ENCODE measurements at places on chromosomes 5 and 9. TPM values are rescaled to one million over a fixed set of nuclear protein-coding genes. Genes with fewer than 3 reads are reported as not detected.
A peak's percentile ranks its signal among the peaks of the same experiment; 100 is the strongest.

GRCh38 chr5:178114325-178115135 is 1.2 kb downstream of the N4BP3 start:
- peak; percentile 34 for DNase-seq

DNA sequence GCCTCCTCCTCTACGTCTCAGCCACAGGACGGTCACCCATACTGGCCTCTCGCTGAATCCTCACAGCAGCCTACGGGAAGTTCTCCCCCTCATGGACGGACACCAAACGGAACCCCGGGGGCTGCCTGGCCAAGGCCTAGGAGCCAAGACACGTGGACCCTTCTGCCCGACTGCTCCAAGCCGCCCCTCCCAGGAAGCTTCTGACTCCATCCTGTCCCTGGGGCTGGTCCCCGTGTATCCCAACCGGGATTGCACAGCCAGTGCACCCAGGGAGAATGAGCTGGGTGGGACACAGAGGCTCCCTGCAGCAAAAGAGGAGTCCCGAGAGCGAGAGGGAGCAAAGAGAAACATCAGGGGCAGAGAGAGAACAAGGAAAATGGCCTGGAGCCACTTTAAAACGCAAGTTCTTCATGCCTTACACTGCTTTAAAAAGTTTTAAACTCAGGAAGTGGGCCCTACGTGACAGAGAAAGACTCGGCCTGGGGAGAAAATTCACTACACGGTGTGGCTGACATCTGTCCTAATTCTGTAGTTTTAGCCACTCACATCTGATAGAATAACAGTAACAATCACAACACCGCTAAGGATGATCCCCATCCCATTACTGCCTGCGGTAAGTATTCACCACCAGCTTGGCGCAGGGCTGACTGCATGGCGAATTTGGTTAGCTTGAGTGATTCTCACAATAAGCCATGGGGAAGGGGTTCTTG is 3.0 kb downstream of the FAM78A start:
- DNase-seq = no peak

DNA sequence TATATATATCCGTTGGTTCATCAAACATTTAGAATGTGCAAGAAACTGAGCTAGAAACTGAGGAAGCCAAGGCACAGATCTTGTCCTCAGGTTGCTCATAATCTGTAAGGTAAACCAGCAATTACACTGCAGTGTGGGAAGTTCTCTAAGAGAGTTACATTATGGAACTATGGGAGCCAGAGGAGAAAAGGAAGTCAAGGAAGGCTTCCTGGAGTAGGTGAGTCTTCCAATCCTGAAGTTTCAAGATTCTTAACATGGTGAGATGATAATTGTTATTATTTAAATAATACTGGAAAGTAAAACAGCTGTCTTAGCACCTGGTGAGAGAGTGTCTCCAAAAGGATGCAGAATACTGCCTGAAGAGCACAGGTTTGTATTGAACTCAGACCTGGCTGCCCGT is 44.2 kb downstream of the PDE6A start:
- no peak for DNase-seq

GRCh38 chr9:96874201-96874785 is 20.0 kb upstream of the ZNF782 start:
- no peak for DNase-seq

DNA sequence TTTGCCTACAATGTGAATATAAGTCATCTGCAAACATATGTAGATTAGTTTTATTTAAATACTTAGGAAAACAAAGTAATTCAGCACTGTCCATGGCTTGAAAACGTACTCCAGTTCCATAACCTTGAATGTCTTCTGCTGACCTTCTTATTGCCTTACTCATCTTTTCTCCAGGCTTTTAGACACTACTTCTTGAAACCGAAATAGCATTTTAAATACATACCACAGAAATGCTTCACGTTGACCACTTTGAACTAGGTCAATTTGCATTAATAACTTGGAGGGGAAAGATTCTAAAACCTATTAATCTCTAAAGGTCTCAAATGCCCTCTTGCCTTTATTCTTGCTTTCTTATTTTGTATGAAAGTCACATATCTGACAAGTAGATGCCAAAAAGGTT is 995.4 kb upstream of the ACO1 start:
- DNase-seq = no peak

DNA sequence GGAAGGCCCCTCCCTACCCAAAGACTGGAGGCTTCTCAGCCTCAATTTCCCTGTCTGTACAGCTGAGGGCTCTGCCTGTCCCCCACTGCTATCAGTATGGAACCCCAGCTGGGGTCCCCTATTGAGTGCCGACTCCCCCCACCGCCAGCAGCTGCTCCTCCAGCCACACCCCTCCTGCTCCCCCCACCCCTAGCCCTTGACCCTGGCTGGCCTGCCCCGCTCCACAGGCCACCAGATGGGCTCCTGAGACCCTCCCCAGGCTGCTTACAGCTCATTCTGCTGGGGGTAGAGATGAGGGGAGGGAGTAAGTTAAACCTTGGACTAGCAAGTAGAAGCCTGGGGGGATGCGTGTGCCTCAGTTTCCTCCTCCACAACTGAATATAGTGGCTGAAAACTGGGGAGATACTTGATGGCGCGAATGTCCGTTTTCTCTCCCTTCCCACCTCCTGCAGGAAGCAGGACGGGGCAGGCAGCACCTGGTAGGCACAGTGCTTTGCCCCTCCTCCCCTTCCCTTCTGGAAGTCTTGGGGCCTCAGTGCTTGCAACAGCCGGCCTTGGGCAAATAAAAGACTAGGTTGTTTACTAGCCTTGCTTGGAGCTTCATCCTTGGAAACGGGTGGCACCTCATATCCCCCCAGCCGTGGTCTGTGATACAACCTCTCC is 19.1 kb downstream of the URM1 start:
- no peak for DNase-seq

- DNase-seq = peak; percentile 94
These were observed 51.8 kb downstream of the WDR36 start for GRCh38 chr5:111143910-111144309.

DNA sequence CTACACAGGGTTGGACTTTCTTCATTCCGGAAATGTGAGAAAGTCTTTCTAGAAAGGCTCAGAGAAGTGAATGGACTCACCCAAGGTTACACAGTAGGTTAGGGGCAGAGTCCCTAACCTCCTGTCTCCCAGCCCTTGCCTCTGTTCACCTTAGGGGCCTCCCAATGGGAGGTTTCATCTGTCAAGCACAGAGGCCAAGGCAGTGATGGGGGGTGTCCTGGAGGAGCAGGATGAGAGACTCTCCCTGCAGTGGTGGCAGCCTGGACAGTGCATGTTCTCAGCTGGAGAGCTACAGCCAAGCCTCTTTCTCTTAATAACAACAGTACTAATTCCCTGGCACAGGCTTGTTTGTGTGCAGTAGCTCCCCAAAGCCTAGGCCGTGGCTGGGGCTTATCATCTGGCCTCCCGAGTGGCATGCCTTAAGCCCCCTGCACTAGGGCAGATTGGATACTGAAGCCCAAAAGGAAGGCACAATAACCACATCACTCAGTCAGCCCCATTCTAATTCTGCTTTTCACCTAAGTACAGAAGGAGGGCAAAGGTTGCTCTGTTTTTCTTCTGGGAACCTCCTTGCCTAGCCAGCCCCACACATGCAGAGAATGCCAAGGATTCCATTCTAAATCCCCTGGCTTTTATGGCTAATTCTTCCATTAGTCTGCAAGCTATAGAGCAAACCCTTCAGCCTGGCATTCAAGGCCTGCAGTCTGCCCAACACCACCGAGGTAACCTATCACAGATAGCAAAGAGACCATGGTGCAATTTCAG is 50.2 kb upstream of the XPA start:
- peak; percentile 31 for DNase-seq

- peak; percentile 61 for DNase-seq
These were observed 35.1 kb downstream of the B4GALT1 start for GRCh38 chr9:33131790-33132772.

DNA sequence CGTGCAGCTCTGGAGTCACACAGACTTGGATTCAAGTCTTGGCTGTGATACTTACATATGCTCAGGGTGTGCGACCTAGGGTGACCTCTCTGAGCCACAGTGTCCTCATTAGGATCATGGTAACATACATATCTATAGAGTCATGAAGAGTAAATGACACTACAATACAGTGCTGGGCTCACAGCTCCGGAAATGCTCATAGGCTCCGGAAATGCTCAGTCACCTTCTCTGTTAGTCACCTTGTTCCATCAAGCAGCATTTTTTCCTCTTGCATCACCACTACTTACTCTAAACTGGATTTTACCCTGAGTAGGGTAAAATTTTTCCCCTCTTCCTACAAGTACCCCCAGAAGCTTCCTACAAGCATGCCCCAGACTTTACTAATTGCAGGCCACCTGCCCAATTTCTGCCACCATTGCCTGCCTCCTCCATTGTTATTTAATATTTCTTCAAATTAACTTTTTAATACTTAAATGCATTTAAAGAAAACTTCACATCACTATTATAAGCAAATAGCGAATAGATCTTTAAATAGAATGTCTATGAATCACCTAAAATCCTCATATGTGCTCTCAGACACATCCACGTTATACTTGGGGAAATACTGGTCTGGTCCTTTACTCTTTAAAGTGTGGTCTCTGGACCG is 147.6 kb upstream of the SPRY4 start:
- DNase-seq = peak; percentile 89

- no peak for DNase-seq
These were observed 669 bp upstream of the AMBP start for GRCh38 chr9:114078781-114079156.

DNA sequence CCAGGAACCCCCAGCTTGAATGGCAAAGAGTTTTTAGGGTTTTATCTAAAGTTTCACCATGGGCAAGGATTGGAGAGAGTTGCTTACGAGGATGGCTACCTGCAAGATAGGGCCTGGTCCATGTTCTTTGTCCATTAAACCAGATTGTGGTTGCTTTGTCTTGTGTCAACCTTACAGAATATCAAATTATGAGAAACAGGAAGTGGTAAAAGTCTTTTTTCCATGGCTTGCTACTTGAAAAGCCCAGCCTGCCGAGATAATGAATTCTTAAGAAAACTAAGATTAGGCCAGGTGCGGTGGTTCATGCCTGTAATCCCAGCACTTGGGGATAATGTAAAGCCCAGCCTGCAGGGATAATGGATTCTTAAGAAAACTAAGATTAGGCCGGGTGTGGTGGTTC is 24.4 kb downstream of the ZNF474 start:
- no peak for DNase-seq

DNA sequence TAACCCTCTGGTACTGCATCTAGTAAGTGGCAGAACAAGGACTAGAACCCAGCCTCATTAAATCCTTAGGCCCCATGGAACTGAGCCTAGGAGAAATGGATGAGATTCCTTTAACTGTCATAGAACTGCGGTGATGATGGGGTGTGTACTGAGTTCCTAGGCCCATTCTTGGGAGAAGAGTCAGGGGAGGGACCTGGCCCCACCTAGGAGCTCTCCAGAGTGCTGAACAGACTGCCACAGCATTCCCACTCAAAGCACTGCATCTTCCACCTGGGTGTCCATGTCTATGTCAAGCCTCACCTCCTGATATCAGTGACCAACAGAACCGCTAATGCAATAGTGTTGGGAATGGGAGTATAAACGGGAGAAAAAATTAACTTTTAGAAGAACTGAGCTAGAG is 36.6 kb downstream of the TTLL11 start:
- DNase-seq = no peak

DNA sequence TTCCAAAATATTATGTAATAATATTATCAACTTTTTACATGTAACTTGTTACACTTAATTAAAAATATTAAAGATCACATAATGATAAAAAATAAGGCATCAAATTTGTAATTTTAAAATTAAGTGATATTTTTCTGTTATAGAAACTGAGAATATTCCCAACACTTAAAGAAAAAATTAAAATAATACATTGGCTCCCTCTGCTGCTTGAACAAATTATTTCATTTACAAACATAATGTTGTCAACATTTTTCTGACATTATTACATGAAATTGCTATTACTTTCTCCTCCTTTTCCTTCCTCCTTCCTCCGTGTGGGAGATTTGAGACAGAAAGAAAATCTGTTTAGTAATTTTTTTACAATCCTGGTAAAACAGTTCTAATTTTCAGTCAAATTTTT is 42.3 kb downstream of the RNF180 start:
- no peak for DNase-seq

GRCh38 chr5:5523066-5523505 is 100.6 kb downstream of the ICE1 start:
- DNase-seq = no peak

The MED27 gene
- 22.0 TPM for total RNA-seq

The INSL6 gene
- not detected for total RNA-seq

The CNTNAP3B gene
- 12.2 TPM for total RNA-seq

The CAMK4 gene
- 0.02 TPM for total RNA-seq

The IL13 gene
- not detected for total RNA-seq

The PCDHGA2 gene
- total RNA-seq = not detected

The NME5 gene
- not detected for total RNA-seq

The IFNB1 gene
- 0.81 TPM for total RNA-seq

The ADGRD2 gene
- total RNA-seq = not detected

Data from MG63 (cell line).